WTC11 (cell line): ENCODE measurements at places on chromosomes 4 and X.

DNA sequence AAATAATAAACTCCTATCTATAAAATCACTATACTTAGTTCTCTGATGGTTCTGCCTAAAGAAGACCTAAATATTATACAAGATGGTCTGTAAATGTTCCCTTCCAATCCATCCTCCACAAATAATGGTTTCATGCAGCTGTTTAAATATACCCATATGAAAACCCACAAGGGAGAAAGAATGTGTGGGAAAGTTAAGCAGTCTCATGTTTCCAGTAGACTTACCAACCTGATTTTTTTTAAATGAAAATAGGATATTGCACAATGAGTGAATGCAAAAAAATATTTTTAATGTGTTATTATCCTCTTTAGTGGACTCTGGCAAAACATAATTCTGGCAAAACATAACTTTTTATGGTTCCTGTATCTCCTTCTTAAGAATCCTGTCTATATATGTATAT is 23.3 kb downstream of the CAMK2D start:
- DNase-seq: no peak

GRCh38 chrX:119410027-119410819 is 11.1 kb downstream of the SLC25A43 start:
- no peak for DNase-seq

GRCh38 chr4:58113126-58113525 is 1002.9 kb upstream of the IGFBP7 start:
- no peak for DNase-seq

DNA sequence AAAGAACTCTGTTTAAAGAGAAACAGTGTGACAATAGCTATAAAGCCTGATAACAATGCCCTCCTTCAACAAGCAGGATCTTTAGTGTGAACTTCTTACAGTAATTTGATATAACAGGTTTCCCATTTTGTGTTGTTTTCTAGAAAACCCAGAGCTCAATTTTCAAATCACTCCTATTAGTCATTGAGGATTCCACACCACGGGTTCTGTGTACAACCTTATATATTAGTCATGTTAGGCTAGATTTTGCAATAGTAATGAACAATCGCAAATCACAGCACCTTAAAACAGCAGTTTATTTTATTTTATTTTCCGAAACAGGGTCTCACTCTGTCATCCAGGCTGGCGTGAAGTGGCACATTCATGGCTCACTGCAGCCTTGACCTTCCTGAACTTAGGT is 1020.9 kb upstream of the INTU start:
- DNase-seq: no peak

- DNase-seq: no peak
Observed at GRCh38 chr4:74294681-74295080, 13.6 kb upstream of the EPGN start.

GRCh38 chr4:37754410-37755185 is 68.4 kb upstream of the RELL1 start:
- DNase-seq: no peak

- no peak for DNase-seq
Observed at GRCh38 chr4:52588771-52589591, 70.1 kb downstream of the USP46 start.

GRCh38 chr4:24991015-24991414 is 39.7 kb downstream of the LGI2 start:
- DNase-seq: no peak

- no peak for DNase-seq
Observed at GRCh38 chrX:128653524-128654060, 601.4 kb upstream of the ACTRT1 start.

DNA sequence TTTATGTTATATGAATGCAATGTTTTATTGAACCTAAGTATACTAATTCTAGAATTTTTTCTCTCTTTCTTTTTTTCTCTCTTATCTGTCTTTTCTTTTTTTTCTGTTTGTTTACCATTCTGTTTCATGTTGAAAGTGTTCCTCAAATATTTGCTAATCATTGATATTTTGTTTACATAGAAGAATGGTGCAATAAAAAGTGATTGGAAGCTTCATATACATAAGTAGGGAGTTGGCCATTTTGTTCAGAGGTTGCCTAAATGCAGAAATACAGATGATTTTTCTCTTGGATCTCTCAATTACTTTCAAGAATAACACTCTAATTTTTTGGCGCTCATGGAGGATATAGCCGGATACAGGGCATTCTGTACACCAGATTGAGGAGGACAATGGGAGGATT is 5.7 kb upstream of the SERTM2 start:
- no peak for DNase-seq

GRCh38 chr4:39631700-39632079 is 7.0 kb downstream of the SMIM14 start:
- DNase-seq: no peak

- DNase-seq: no peak
Observed at GRCh38 chrX:97845451-97845850, 961.7 kb downstream of the RPA4 start.

GRCh38 chr4:128517096-128517738 is 229.6 kb upstream of the PGRMC2 start:
- no peak for DNase-seq

DNA sequence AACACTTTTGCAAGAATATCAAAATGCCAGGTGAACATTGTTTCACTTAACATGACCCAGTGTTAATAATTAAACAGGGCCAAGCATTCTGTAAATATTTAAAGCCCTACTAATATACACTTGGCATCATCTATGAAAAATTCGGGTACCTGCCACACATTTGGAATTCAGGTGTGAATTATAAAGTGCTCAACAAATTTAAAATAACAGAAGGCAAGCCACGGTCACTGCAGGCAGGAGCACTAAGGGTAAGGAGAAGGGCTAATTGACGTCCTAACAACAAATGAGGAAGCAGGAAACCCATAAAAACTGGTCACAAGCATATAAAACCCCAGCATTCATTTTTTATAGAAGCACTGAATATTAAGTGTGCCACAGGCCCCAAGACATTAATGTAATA is 43.8 kb upstream of the CPEB2 start:
- DNase-seq: no peak
